ENCODE measurements at places on chromosomes 16 and 17.

GRCh38 chr17:7530023-7530900 lies 18.6 kb upstream of the TNFSF12 start:
- no peak for DNase-seq

GRCh38 chr17:76138234-76138895 lies 2.7 kb downstream of the FOXJ1 start:
- DNase-seq, result no peak

DNA sequence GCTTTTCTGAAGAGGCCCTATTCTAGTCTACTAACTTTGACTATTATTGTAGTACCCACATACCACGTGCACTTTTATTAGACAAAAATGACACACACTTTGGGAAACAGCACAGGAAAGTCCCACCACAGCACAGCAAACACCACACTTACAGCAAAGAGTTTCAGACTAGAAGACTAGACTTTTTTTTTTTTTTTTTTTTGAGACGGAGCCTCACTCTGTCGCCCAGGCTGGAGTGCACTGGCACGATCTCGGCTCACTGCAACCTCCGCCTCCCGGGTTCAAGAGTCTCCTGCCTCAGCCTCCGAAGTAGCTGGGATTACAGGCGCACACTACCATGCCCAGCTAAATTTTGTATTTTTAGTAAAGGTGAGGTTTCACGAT lies 20.1 kb downstream of the YWHAE start:
- DNase-seq, result peak; percentile 37

DNA sequence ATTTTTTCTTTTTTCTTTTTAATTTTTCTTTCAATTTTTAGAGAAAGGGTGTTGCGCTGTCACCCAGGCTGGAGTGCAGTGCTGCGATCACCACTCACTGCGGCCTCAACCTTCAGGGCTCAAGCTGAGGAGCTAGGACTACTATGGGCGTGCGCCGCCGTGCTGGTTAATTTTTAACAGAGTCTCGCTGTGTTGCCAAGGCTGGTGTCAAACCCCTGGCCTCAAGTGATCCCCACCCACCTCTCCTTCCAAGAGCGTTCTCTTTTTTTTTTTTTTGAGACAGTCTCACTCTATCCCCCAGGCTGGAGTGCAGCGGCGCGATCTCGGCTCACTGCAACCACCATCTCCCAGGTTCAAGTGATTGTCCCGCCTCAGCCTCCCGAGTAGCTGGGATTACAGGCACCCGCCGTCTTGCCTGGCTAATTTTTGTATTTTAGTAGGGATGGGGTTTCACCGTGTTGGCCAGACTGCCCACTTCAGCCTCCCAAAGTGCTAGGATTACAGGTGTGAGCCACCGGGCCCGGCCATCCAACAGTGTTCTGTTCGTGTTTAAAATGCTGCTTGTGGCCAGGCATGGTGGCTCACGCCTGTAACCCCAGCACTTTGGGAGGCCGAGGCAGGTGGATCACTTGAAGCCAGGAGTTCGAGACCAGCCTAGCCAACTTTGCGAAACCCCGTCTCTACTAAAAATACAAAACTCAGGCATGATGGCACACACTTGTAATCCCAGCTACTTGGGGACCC lies 14.5 kb upstream of the RPL13 start:
- DNase-seq, result no peak

GRCh38 chr17:64245218-64246145 lies 17.6 kb downstream of the TEX2 start:
- DNase-seq, result no peak

- DNase-seq, result no peak
These were observed 19.5 kb downstream of the ZNF652 start for GRCh38 chr17:49342575-49342936.

- DNase-seq, result no peak
These were observed 271.4 kb upstream of the MAF start for GRCh38 chr16:79871906-79872305.

GRCh38 chr16:68091380-68092261 lies 6.5 kb downstream of the NFATC3 start:
- DNase-seq, result no peak

- DNase-seq, result no peak
These were observed at the start of gene CDH11 for GRCh38 chr16:65121870-65122723. Gene CDH11 (minus strand): TSS chr16:65122063. CDS start chr16:65004869, 117,194 bp downstream.

DNA sequence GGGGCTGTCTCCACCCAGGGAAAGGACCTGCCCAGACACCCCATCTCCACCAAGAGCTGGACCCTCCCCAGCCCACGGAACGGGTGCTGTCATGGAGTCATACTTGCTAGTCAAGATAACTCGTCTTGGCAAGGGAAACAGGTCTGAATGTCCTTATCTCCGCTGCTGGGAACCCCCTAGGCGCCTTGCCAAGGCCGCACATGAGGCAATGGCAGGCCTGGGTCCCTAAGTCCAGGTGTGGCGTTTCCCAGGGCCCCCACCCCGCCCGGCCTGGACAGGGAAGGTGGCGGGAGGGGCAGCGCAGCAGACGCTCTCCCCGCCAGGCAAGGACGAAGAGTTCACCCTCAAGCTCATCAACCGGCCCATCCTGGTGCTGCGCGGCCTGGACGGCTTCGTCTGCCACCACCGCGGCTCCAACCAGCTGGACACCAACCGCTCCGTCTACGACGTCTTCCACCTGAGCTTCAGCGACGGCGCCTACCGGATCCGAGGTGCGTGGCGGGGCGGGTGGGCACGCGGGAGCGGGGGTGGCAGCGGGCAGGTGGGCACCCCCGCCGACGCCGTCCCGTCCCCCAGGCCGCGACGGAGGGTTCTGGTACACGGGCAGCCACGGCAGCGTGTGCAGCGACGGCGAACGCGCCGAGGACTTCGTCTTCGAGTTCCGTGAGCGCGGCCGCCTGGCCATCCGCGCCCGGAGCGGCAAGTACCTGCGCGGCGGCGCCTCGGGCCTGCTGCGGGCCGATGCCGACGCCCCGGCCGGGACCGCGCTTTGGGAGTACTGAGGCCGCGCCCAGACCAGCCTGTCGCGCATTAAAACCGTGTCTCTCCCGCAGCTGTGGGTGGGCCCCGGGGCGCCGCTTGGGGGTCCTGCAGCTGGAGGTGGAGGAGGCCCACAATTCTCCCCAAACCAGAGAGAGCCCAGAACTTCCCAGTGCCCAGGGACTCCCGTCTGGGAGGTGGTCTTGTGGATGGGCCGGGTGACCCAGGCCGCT lies 8.4 kb downstream of the FSCN2 start:
- DNase-seq, result no peak

- peak; percentile 25 for DNase-seq
These were observed 77.6 kb downstream of the CMIP start for GRCh38 chr16:81522108-81522701.

Data from T-helper 22 cell (primary cell).